ACHN (cell line): ENCODE measurements at places on chromosomes 12 and 14.
A peak's percentile ranks its signal among the peaks of the same experiment; 100 is the strongest.

GRCh38 chr14:75822522-75823141 is 159.2 kb downstream of the TGFB3 start:
- DNase-seq, result peak; percentile 40

GRCh38 chr14:91396959-91397815 is 20.4 kb downstream of the CCDC88C start:
- no peak for DNase-seq

GRCh38 chr14:51331486-51332367 is 91.7 kb downstream of the TMX1 start:
- no peak for DNase-seq

- DNase-seq, result no peak
Measured at GRCh38 chr14:92341791-92342190, 18.8 kb downstream of the SLC24A4 start.

- DNase-seq, result no peak
Measured at GRCh38 chr12:50232771-50233209, 50.5 kb downstream of the LIMA1 start.

DNA sequence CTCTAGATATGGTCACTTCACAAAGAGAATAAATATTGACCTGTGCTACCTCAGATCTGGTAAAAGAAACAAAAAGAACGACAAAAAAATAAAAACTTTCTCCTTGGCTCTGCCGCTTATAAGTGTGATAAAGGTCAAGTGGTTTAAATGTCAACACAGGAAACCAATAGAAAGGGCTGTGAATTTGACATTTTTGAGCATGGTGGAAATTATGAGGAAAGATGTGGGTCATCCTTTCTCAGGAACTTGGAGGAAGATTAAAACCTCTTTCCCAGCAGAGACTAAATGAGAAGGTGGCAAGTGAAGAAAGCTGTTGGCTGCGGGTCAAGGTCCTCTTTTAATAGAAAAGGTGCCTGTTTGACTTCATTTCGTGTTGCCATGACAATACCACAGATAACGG is 28.2 kb downstream of the TESPA1 start:
- no peak for DNase-seq

- no peak for DNase-seq
Measured at GRCh38 chr12:118958520-118958919, 22.8 kb upstream of the SRRM4 start.

GRCh38 chr14:103483600-103483999 is 39.0 kb downstream of the CKB start:
- no peak for DNase-seq

GRCh38 chr14:100781952-100782351 is 44.0 kb upstream of the MEG3 start:
- DNase-seq, result no peak

DNA sequence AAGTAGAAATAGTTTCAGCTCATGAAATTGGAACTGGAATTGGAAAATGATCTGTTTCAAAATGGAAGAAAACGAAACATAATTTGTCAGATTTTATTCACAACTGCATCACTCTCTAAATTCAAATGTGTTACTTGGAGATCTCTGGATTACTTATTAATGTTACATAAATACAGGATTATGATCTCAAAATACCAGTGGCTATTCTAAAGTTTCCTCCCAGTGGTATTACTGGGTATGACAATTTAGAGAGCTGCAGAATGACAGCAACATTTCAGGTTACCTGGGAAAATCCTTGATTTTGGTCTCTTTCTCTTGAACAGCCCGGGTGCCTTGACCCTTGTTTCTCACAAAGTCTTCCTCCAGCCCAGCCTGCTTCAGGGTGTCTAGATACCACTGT is 14.2 kb downstream of the FAM161B start:
- peak; percentile 40 for DNase-seq

GRCh38 chr12:12908711-12909110 is 17.3 kb downstream of the GPRC5A start:
- DNase-seq, result no peak

DNA sequence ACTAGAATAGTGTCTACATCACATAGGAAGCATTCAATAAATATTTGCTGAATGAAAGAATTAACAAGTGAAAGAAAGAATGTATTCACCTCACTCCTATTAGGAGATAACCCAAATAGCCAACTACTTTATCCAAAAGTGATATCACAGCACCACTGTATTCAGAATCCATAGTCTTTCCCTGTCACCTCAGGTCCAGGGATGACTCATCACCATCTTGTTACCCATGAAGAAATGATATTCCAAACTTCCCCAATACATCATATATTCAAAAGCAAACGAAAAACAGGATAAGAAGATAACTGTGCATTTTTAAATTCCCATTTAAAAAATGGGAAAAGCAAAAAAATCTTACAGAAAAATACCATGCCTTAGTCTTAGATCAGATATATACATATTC is 39.1 kb downstream of the TXNDC16 start:
- no peak for DNase-seq

DNA sequence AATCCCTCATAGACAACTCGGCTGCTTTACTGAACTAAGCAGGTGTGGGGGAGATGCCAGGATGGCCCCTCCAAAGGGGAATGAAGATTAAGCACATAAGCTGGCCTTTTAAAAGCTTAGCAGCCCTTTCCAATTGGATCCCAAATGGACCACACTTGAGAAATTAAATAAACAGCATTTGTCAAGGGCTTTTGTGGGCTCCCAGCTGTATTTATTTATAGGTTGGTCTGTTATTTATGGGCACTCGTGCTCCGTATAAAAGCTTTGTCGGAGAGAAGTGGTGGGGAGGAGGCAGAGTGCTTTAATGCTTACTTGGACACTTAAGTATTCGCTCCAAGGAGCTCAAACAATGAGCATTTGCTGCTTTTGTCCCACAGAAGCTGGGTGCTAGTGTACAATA is 580.2 kb downstream of the MED13L start:
- DNase-seq, result no peak

GRCh38 chr12:24138041-24138440 is 188.6 kb upstream of the SOX5 start:
- DNase-seq, result no peak

- DNase-seq, result peak; percentile 95
Measured at GRCh38 chr12:106030210-106031071, 108.3 kb downstream of the NUAK1 start.

GRCh38 chr12:67702136-67702535 is 53.6 kb downstream of the DYRK2 start:
- DNase-seq, result no peak

DNA sequence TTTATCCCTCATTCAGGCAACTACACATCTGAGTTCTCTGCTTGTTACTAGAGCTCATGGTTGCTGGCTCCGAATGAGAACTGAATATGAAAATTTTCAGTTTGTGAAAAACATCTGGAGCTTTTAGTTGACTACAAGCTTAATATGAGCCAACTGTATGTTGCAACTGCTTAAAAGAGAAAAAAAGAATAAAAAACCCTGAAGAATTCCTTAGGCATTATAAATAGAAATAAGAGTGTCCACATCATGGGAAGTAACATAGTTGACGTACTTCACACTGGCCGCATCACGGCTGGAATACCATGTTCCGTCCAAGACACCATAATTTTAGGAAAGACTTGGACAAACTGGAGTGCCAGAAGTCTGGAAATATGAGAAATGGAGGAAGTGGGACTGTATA is 57.9 kb downstream of the PDE3A start:
- DNase-seq, result no peak

DNA sequence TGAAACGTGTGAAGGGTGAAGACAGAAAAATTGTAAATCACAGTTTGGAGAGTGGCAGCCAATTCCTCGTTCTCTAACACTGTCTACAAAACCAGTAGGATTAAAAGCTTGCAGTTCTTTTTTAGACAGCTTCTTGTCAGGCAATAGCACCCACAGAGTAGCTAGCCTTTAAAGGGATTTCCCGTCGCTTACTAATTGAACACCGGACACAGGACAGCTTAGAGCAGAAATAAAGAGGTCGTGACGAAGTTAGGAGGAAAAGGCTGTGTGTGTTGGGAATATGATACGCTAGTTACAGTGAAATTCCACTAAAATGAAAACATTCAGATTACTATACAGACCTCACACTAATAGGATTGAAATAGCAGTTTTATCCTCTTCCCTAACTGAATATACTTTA is 149.1 kb upstream of the FLRT2 start:
- no peak for DNase-seq

DNA sequence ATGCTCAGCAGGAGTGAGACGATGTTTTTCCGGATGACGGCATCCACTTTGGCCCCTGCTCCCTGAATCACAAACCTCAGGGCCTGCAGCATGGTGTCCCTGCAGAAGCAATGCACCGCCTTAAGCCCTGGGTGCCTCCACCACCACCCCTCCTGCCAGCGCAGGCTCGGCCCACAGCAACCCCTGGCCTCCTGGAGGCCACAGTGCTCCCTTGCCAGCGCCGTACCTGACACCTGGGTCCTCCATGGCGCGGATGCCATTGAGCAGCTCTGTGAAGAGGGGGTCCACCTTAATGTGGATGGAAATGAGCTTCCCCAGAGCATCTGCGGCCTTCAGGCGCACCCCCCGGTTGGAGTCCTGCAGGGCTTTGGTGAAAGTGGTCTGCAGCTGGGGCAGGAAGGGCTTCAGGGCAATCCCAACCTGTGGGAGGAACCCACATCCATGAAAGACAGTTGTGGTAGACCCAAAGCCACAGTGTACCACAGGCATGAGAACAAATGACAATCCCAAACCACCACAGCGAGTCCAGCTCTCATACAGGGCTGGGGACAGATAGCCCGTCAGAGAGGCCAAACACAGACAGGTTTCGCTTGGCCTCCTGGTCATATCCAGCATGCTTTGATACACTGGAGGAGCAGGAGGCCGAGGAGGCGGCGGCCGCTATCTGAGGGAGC is 17.9 kb upstream of the RAB35 start:
- DNase-seq, result no peak

DNA sequence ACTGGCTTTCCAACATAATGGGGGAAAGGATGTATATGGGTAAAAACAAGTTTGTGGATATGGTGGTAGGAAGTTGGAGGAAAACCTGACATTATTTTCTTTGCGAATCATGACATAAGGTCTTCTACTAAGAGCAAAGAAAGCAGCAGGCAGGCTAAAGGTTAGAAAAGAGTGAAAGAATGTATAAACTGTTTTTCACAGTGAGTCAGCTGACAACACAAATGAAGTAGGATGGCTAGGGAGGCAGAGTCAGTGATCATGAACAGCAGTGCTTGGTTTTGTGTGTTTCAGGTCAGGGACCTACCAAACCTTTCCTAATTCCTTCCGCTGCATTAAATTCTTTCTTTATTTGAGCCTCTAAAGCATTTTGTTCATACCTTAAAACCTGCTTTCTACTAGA is 46.3 kb upstream of the CATSPERB start:
- DNase-seq, result no peak

GRCh38 chr12:44157359-44157758 is 321.5 kb downstream of the TMEM117 start:
- no peak for DNase-seq

DNA sequence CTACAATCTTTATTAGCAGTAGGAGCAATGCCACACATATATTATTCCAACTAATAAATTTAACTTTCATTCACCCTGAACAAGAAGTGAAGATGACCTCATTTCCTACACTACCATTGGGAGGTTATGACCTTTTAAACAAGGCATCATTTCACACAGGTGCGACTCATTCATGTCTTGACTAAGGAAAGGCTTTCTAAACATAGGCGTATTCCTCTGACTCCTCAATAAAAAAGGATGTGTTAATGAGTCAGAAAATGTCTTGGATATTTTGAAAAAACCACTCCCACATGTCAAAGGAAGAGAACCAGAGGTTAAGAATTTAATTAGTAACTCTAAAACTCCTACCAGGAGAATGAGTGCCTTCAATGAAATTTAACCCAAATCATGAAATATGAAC is 115.2 kb downstream of the PRICKLE1 start:
- DNase-seq, result peak; percentile 64

- DNase-seq, result no peak
Measured at GRCh38 chr14:103315351-103315911, 18.6 kb upstream of the EIF5 start.

DNA sequence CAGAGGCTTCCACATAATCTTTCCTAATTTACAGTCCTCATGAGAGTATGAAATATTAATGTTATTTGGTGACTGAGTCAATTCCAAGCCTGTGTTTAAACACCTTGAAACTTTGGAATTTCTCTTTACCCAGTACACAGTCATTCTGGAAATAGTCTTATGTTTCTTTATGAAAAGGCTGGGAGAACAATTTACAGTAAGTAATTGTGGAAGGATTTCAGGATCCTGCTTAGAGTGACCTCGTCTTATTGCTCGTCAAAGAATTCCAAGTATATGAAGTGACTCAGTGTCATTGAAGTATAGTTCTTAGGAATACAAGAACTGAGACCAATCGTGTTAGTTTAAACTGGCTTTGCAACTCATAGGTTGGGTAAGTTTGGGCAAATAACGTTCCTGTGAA is 634.2 kb downstream of the SLC16A7 start:
- no peak for DNase-seq

DNA sequence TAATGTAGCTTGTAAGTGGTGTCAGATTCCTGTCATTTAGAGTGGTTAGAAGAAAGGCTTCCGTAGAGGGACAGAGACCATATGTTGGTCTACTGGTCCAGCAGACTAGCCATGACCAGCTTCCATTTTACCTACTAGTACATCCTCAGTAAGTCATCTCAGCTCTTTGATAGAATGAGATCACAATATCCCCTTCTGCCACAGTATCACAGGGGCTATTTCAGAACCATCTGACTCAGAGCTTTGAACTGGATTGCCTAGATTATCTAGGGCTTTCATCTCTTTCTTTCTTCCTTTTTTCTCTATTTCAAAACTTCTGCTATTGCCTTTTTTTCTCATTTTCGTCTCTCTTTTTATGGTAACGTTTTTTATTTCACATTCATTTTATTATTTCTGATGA is 4.7 kb downstream of the ZDHHC17 start:
- no peak for DNase-seq

GRCh38 chr14:23294734-23295561 is 7.7 kb downstream of the PPP1R3E start:
- DNase-seq, result peak; percentile 55

DNA sequence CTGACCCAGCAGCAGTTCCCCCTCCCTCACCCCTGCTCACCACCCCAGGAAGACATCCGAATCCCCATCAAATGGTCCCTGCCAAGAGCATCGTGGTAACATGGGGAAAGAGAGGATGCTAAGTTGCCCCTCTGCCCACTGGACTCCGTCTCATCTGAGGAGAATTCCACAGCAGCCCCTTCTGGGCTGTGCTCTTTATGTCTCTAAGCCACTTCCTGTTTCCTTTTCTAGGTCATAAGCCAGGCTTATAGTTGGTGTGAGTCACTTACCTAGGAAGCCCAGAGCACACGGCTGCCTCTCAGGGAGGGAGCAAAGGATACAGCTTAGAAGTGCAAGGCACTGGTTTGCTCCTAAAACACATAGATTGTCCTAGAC is 76.0 kb downstream of the VCPKMT start:
- peak; percentile 82 for DNase-seq

GRCh38 chr12:67276421-67276820 is 7.3 kb downstream of the CAND1 start:
- no peak for DNase-seq

GRCh38 chr12:6768990-6769389 is 2.8 kb downstream of the PTMS start:
- no peak for DNase-seq
